Stimulated activated CD8-positive, alpha-beta memory T cell treated with anti-CD3 and anti-CD28 coated beads, Interleukin-15, amount 100 ng/mL, for 48 hours (primary cell): ENCODE measurements at places on chromosomes 16 and 17.
A peak's percentile ranks its signal among the peaks of the same experiment; 100 is the strongest.

GRCh38 chr17:12619459-12620199, 46.1 kb upstream of the MYOCD start:
- no peak for DNase-seq

DNA sequence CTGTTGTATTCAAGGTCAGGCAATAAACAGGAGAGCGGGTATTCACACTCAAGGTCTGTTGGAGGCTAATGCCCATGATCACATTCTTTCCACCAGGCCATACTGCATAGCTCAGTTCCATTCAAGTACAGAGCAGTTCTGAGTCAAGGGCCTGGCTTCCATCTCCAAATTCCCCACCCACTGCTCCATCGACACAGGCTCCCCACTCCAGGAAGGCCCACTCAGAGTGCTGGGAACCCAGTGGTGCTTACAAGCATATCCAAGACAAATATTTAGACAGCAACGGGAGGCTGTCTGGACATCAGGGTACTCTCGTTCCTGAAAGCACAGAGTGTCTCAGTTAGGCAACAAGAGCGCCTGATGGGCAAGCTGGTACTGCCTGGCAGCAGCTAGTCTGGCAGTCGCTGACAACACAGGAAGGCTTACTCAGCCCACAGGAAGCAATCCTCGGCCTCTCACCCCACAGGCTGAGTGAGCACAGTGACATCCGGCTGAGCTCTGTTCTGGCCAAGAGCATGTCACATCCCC, 40.9 kb downstream of the RFFL start:
- DNase-seq: peak; percentile 66

DNA sequence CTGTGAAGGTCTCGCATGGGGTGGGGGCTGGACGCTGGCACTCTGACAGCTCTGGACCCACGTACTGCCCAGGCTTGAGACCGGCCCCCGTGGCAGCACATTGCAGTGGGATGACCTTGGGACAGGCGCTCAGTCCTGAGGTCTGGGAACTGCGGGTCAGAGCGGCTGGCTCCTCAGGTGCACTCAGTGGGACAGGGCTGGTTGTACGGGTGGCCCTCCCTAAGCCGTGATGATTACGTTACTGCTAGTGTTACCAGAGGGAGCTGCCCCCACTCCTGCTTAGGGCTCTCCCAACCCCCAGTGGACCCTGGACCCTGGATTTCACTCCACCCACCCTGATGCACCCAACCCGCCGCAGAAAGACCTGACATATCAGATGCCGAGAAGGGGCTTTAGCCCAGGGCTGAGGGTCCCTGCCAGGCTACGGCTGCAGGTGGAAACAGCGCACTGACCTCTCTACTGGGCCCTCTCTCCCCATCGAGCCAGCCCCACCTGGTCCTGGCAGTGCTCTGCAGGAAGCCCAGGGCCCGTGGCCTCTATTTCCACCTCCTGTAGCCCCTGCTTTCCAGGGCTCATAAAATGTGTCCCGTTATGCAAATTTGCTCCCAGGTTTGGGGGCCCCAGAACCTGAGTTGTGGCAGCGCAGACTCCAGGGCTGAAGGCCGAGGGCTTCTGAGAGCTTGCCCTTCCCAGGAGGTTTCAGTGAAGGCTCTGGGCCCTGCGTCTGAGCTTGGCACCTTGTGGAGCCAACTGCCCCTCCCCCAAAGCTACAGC, 77.2 kb downstream of the RTN4RL1 start:
- DNase-seq: no peak

GRCh38 chr17:77944390-77945222, 13.9 kb upstream of the TNRC6C start:
- DNase-seq: no peak

DNA sequence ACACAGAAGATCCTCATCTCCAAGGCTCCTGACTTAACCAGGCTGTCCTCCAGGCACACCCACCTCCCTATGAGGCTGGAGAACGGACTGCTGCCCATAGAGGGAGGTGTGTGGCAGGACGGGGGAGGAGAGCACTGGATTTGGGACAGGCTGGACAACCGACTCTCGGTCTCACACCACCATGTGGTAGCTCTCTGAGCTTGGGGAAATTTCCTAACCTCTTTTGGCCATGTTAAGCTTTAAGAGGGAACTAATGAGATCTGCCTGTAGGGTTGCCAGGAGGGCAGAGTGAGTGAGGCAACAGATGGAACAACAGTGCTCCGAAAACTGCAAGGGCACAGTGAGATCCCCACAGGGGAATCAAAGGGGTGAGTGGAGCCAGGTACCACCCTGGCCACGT, 32.7 kb downstream of the RHBDL3 start:
- no peak for DNase-seq

DNA sequence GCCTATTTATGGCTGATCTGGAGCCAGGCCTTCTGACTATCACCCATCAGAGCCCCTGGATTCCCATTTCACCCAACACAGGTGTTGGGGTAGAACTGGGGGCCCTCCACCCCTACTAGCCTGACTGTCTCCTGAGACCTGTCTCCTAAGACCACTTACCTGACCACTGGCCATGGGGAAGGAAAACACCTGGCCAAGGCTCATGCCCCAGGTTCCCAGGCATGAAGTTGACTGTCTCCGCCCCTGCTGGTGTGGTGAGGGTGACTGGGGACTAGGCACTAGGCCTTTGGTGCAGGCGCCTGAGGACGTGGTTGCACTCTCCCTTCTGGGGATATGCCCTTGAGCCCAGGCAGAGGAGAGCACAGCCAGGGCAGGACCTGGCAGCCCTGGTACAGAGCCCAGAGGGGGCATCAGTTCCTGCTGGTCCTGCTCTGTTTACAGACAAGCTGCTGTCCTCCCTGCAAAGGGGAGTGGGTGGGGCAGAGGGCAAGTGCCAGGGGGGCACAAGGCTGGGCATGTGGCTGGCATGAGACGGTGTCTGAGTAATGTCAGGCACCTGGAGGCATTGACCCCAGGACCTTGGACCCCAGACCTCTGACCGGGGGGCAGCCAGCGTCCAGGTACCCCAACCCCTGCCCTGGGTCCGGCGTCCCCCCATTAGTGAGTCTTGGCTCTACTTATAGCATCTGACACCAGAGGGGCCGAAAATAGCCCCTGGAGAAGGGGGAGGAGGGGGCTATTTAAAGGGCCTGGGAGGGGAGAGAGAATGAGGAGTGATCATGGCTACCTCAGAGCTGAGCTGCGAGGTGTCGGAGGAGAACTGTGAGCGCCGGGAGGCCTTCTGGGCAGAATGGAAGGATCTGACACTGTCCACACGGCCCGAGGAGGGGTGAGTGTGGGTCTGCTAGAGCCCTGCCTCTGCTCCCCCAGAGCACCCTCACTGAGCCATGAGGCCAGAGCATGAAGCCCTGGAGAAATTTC, at the start of gene TCAP:
Gene TCAP, plus strand, starts transcription at position 769 of the 981 bp plus-strand sequence. Its CDS starts 11 bp downstream, at position 780.
- DNase-seq: no peak

- no peak for DNase-seq
Measured at GRCh38 chr17:61495161-61495857, 43.1 kb downstream of the TBX4 start.

- DNase-seq: no peak
Measured at GRCh38 chr16:51289336-51289735, 138.3 kb upstream of the SALL1 start.

GRCh38 chr17:82244413-82245133, 15.7 kb downstream of the SLC16A3 start:
- DNase-seq: no peak

DNA sequence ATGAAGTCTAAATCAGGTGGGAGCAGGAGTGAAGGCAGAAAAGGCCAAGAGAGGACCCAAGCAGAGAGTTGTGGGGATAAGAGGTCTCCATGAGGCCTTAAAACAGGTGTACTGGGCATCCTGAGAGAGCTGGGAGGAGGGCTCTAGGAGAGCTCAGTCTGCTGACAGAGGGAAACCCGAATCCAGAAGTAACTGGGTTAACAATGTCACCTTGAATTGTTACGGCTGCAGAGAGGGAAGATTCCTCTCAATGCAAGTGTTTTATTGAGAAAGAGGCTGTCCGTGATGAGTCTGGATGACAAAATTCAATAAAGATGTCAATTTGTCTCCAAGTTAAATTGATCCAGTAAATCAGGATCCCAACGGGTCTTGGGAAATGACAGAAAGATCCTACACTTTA, 8.3 kb downstream of the DHRS7C start:
- no peak for DNase-seq

DNA sequence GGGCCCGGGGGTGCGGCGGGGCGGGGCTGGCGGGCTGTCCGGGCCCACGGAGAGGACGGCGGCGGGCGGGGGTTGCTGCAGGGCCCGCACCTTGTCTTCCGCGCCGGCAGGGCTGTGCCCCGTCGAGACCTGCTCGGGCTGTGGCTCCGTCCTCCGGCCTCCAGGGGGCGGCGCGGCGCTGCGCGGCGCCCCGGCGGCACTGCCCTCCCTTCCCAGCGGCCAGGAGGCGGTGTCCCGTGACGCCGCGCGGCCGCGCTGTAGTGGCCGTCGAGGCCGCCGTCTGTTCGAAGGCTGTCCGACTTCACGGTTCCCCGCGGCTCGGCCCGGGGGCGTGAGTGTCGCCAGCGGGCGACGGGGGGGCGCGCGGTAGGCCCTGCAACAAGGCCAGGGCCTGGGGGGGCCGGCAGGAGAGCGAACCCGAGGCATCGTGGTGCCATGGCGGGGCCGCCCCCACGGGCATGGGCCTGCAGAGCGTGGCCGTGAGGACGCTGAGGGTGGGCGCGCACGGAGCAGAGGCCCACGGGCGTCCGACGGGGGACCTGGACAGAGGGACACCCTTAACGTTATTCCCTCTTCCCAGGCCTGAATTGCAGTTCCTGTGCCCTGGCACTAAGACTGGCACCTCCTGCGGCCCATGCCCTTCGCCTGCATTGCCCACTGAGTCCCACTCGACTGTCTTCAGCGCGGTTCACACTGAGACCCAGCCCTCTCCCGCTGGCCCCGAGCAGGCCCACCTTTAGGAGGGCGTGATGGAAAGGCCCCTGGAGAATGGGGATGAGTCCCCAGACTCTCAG, at the start of gene PLEKHG4:
Gene PLEKHG4, plus strand, starts transcription at position 237 of the 794 bp plus-strand sequence. Its CDS starts 513 bp downstream, at position 750.
- DNase-seq: peak; percentile 80

DNA sequence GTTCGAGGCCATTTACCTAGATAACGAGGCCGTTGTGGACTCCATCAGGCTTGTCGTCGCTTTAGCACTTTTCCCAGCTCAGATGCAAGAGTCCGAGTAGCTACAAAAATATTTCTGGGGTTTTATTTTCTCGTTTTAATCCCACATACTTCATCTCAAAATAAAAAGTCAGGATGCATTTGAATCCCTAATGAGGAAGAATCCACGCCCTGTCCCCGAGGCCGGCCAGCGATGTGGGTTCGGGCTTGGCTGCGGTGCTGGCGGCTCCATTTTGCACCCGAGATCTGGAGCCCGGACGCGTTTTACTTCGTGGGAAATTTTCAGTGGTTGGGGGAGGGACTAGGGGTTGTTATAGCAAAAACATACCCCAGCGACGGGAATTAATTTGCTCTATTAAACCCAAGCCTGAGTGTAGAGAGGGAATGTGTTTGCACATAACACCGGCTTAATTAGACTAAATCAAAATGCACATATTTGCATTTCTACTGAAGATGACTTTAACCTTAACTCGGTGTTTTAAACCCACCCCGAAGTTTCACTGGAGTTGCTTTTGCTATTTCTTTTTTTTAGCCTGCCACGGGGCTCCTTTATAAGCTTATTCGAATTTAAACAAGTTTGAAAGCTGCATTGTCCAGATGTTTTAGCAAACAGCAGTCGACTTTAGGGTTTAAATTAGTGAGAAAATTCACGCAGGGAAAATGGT, 4.8 kb downstream of the IRX5 start:
- no peak for DNase-seq

GRCh38 chr17:11302401-11303186, 61.6 kb downstream of the SHISA6 start:
- no peak for DNase-seq

- no peak for DNase-seq
Measured at GRCh38 chr17:14047591-14047990, 21.7 kb upstream of the COX10 start.

DNA sequence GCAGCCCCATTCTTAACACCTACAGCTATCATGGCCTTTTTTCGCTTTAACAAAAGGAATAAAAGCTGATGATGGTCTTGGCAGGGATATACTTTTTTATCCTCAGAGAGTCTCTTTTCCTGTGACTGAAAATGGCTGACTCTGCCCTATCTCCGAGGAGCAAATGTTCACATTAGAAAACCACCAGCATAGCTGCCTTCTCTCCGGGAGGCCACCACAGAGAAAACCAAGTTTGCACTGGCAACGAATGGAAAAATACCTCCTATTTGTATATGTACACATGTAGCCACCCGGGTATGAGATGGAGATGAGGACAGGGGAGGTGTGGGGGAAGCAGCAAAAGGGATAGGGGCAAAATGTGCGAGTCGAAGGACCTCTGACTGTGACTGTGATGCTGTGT, 88.2 kb downstream of the STX8 start:
- DNase-seq: no peak
